ENCODE measurements at places on chromosomes 1 and 21.
A peak's percentile ranks its signal among the peaks of the same experiment; 100 is the strongest.

DNA sequence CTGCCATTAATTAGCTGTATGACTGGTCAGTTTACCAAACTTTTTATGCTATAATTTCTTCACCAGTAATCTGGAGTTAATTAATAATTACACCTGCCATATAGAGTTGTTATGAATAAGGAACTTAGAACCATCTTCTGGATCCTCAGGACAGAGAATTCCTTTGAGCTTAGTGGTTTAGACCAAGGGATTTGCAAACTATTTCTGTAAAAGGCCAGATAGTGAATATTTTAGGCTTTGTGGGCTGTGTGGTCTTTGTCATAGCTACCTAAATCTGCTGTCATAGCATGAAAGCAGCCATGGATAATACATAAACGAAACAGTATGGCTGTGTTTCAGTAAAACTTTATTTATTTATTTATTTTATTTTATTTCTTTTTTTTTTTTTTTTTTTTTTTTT, 9.0 kb downstream of the TIMM17A start:
- no peak for DNase-seq
- H3K27me3 ChIP-seq, result no peaks in the 10 kb centered on the region
- H3K36me3 ChIP-seq, result peaks cover 83% of the 10 kb centered on the region
- no peaks in the 10 kb centered on the region for H3K4me1 ChIP-seq
- no peak overlapping the region for H3K4me3 ChIP-seq
- no peak overlapping the region for H3K27ac ChIP-seq

DNA sequence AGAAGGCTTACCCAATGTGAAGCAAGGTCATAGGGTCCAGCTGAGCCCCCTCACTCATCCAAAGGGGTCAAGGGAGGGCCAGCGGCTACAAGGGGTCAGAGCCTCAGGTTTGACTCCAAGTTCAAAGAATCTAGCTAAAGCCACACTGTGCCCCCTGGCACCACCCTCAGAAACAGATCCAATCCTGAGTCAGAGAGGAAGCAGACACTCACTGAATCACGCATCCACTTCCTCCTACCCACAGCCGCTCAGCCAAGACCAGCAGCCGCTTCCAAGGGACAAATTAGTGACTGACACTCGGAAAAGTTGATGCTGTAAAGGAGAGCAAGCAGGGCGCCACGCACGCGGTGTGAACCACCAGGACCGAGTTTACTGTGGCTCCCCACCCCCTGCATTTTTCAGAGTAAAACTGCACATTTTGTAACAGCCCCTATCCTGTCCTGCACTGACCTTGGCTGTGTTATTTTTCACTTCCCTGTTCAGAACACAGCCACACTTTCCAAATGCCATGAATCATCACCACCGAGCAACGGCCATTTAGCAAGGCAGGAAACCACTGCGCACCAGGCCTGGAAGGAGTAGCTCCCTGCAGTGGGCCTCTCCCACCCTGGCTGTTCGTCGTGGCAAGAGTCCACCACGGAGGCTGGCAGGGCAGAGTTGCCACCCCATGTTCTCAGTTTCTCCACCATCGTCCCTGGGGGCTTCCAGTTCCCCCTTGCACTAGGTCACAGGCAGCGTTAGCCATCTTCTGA, 147.8 kb downstream of the TOMM20 start:
- peak overlapping the region; percentile 57 for H3K27ac ChIP-seq
- peak; percentile 43 for DNase-seq
- H3K36me3 ChIP-seq, result no peaks in the 10 kb centered on the region
- H3K4me1 ChIP-seq, result peaks cover 6% of the 10 kb centered on the region
- no peaks in the 10 kb centered on the region for H3K27me3 ChIP-seq

- H3K36me3 ChIP-seq, result no peaks in the 10 kb centered on the region
- peak; percentile 78 for DNase-seq
- no peaks in the 10 kb centered on the region for H3K27me3 ChIP-seq
These were observed 2.0 kb downstream of the MEF2D start for GRCh38 chr1:156498432-156499193.

- DNase-seq, result no peak
- no peak overlapping the region for H3K4me3 ChIP-seq
- no peak overlapping the region for H3K27ac ChIP-seq
- no peaks in the 10 kb centered on the region for H3K4me1 ChIP-seq
These were observed 108.3 kb upstream of the USH2A start for GRCh38 chr1:216531263-216532239.

GRCh38 chr1:9200441-9200840, 34.1 kb upstream of the H6PD start:
- DNase-seq, result no peak
- H3K27ac ChIP-seq, result no peak overlapping the region
- H3K27me3 ChIP-seq, result peaks cover 79% of the 10 kb centered on the region
- no peaks in the 10 kb centered on the region for H3K4me1 ChIP-seq
- H3K36me3 ChIP-seq, result no peaks in the 10 kb centered on the region

DNA sequence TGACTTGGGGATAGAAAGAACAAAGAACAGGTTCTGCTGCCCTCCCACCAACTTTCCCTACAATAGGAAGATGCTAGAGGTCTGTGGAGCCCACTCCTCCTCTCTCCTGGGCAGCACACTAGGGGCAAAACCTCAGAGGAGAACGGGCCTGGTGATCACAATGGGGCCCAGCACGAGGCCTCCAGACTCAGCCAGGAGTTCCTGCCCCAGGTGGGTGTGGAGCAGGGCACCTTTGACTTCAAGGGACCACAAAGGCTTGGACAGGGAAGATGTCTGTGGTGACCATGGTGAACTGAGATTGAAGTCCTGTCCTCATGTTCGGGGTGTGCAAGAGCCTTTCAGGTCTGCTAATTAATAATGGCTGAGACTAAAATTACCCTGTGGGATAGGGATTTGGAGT, 88.8 kb downstream of the LAMC2 start:
- H3K4me1 ChIP-seq, result peaks cover 20% of the 10 kb centered on the region
- H3K27me3 ChIP-seq, result peaks cover 22% of the 10 kb centered on the region
- no peaks in the 10 kb centered on the region for H3K36me3 ChIP-seq
- peak; percentile 39 for DNase-seq

GRCh38 chr1:55970526-55971110, 608.7 kb downstream of the PLPP3 start:
- no peaks in the 10 kb centered on the region for H3K36me3 ChIP-seq
- H3K4me3 ChIP-seq, result no peak overlapping the region
- H3K4me1 ChIP-seq, result no peaks in the 10 kb centered on the region

DNA sequence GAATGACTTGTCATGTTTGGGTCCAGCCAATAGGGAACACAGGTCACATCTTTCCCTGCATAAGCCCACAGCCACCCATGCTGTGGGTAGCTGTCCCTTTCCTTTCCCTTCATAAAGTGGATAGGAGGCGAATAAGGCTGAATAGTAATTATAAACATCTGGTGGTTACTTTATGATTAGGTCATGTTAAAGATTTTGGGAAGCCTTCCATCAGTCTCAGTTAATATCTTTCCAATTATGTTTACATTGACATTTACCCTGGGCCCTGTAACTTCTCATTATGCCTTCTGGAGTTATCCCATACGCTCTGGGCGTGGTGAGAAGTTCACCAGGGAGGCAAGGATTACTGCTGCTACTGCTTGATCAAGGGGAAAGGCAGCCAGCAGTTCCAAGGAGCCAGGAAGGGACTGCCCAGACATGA, 197.2 kb downstream of the HLX start:
- H3K36me3 ChIP-seq, result no peaks in the 10 kb centered on the region
- no peaks in the 10 kb centered on the region for H3K4me1 ChIP-seq
- H3K27me3 ChIP-seq, result no peaks in the 10 kb centered on the region
- H3K4me3 ChIP-seq, result no peak overlapping the region
- DNase-seq, result no peak

- DNase-seq, result peak; percentile 33
- H3K4me3 ChIP-seq, result no peak overlapping the region
- H3K4me1 ChIP-seq, result no peaks in the 10 kb centered on the region
- no peaks in the 10 kb centered on the region for H3K27me3 ChIP-seq
- no peak overlapping the region for H3K27ac ChIP-seq
These were observed 100.7 kb downstream of the COLGALT2 start for GRCh38 chr1:183936791-183937190.

- no peaks in the 10 kb centered on the region for H3K4me1 ChIP-seq
- no peaks in the 10 kb centered on the region for H3K27me3 ChIP-seq
- DNase-seq, result peak; percentile 19
- H3K36me3 ChIP-seq, result peaks cover 8% of the 10 kb centered on the region
- no peak overlapping the region for H3K4me3 ChIP-seq
- no peak overlapping the region for H3K27ac ChIP-seq
These were observed 76.3 kb downstream of the OBSCN start for GRCh38 chr1:228284148-228284495.

- H3K4me3 ChIP-seq, result peak within 1 kb of the TSS; percentile 95
- DNase-seq, result peak; percentile 91
These were observed at the start of gene USP24 for GRCh38 chr1:55215194-55216021. Gene USP24, minus strand, starts transcription at chr1:55215364. Its CDS starts 251 bp downstream, at chr1:55215113.

GRCh38 chr1:40917995-40918711, 56.0 kb upstream of the CITED4 start:
- DNase-seq, result no peak
- H3K36me3 ChIP-seq, result no peaks in the 10 kb centered on the region

DNA sequence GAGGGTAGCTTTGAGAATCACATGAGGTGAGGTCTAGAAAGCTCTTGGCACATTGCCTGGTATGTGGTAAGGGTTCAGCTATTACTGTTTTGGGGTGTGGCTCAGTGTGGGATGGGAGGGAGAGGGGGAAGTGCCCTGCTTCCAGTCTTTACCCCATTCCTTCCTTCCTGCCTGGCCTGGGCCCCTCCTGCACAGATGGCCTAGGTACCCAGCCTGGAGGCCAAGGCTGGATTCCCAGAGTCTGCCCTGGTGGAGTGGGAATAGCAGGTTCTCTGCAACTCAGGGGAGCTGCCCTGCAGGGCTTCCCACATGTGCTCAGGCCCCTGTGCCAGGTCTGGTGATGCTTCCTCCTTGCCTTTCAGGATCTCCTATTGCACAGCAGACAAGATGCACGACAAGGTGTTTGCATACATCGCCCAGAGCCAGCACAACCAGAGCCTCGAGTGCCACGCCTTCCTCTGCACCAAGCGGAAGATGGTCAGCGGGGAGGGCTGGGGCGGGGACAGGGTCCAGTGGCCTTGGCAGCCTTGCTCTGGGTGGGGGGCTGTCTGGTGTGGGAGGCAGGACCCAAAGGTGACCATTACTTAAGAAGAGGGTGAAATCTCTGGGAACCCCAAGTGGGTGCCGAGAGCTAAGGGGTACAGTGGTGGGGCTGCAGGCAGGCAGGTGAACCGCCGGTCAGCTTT, 13.5 kb downstream of the LDLRAP1 start:
- no peaks in the 10 kb centered on the region for H3K27me3 ChIP-seq
- H3K4me1 ChIP-seq, result no peaks in the 10 kb centered on the region
- no peak for DNase-seq
- no peaks in the 10 kb centered on the region for H3K36me3 ChIP-seq

DNA sequence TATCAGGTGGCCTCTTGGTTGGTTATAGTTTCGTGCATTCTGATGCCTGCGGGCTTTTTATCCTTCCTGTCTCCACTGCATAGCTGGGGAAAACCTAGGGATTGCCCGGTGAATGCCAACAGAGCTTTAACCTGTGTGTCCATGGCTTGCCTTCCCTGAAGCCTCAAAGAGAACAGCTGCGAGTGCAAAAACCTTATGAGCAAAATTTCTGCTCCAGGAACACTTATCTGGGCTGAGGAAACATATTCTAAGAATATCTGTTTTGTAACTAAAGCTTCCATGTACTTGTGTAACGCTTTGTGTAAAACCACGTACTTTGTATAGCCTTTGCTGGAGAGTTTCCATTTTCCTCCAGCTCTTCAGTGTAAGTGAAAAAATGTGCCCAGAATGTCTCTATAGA, 7.2 kb downstream of the CNST start:
- no peak overlapping the region for H3K27ac ChIP-seq
- H3K27me3 ChIP-seq, result no peaks in the 10 kb centered on the region
- DNase-seq, result no peak

- H3K27me3 ChIP-seq, result no peaks in the 10 kb centered on the region
- DNase-seq, result no peak
- no peak overlapping the region for H3K27ac ChIP-seq
- peak overlapping the region; percentile 1 for H3K4me3 ChIP-seq
These were observed 211.5 kb upstream of the USP24 start for GRCh38 chr1:55426619-55427018.

- no peaks in the 10 kb centered on the region for H3K4me1 ChIP-seq
- H3K4me3 ChIP-seq, result no peak overlapping the region
- H3K27ac ChIP-seq, result no peak overlapping the region
- no peak for DNase-seq
- no peaks in the 10 kb centered on the region for H3K36me3 ChIP-seq
These were observed 509.7 kb downstream of the AJAP1 start for GRCh38 chr1:5164158-5164557.

GRCh38 chr1:171313319-171313834, 606 bp upstream of the FMO4 start:
- no peaks in the 10 kb centered on the region for H3K27me3 ChIP-seq
- no peak overlapping the region for H3K4me3 ChIP-seq
- no peak overlapping the region for H3K27ac ChIP-seq
- H3K4me1 ChIP-seq, result peaks cover 7% of the 10 kb centered on the region
- no peak for DNase-seq
- H3K36me3 ChIP-seq, result no peaks in the 10 kb centered on the region

DNA sequence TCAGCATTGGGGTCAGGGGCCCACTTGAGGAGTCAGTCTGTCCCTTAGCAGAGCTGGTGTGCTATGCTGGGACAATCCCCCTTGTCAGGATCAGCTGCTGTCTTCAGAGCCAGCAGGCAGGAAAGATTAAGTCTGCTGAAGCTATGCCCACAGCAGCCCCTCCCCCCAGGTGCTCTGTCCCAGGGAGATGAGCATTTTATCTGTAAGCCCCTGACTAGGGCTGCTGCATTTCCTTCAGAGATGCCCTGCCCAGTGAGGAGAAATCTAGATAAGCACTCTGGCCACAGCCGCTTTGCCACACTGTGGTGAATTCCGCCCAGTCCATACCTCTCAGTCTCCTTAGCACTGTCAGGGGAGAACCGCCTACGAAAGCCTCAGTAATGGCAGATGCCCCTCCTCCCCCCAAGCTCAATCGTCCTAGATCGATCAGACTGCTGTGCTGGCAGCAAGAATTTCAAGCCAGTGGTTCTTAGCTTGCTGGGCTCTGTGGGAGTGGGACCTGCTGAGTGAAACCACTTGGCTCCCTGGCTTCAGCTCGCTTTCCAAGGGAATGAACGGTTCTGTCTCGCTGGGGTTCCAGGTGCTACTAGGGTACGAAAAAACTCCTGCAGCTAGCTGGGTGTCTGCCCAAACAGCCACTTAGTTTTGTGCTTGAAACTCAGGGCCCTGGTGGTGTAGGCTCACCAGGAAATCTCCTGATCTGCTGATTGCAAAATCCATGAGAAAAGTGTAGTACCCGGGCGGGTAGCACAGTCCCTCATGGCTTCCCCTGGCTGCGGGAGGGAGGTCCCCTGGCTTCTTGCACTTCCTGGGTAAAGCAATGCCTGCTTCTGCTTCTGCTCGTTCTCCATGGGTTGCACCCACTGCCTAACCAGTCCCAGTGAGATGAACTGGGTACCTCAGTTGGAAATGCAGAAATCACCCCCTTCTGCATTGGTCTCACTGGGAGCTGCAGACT, 25.1 kb upstream of the TP53BP2 start:
- no peak overlapping the region for H3K4me3 ChIP-seq
- H3K27ac ChIP-seq, result no peak overlapping the region
- H3K36me3 ChIP-seq, result no peaks in the 10 kb centered on the region

GRCh38 chr1:9873992-9874391, 36.1 kb downstream of the CTNNBIP1 start:
- DNase-seq, result no peak
- peaks cover 11% of the 10 kb centered on the region for H3K4me1 ChIP-seq
- H3K36me3 ChIP-seq, result peaks cover 11% of the 10 kb centered on the region

- no peaks in the 10 kb centered on the region for H3K4me1 ChIP-seq
- no peak overlapping the region for H3K4me3 ChIP-seq
- DNase-seq, result no peak
- H3K27ac ChIP-seq, result no peak overlapping the region
- no peaks in the 10 kb centered on the region for H3K27me3 ChIP-seq
These were observed 742.6 kb upstream of the CXADR start for GRCh38 chr21:16770266-16770665.

GRCh38 chr1:181219938-181220337, 131.4 kb downstream of the IER5 start:
- no peak overlapping the region for H3K27ac ChIP-seq
- peaks cover 4% of the 10 kb centered on the region for H3K4me1 ChIP-seq
- no peaks in the 10 kb centered on the region for H3K36me3 ChIP-seq
- H3K27me3 ChIP-seq, result no peaks in the 10 kb centered on the region
- no peak for DNase-seq
- H3K4me3 ChIP-seq, result no peak overlapping the region

All from endodermal cell (in vitro differentiated cells).